NCI-H1694 treated with DMSO at 0.1 percent for 48 hours (cell line): ENCODE measurements at places on chromosomes 1 and 21.
A peak's percentile ranks its signal among the peaks of the same experiment; 100 is the strongest.

DNA sequence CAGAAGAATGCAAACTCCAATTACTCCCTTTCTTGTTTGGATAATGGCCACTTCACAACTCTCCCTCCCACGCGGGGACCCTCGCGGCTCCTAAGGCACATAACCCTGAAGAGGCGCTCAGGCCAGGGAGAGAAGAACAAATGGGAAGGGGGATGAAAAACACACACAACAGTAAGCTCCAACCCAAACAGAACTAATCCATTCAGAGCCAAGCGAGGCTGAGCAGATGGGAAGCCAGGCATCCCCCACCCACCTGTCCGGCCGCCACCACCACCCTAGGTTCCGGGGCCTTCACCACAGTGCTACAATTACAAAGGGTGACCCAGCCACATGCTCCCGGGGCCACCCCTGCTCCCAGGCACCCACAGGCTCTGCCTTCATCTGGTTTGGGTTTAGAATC is 101.5 kb downstream of the MRPL37 start:
- DNase-seq = peak; percentile 8

- DNase-seq = no peak
Measured at GRCh38 chr1:28086651-28087050, 1.8 kb downstream of the EYA3 start.

GRCh38 chr1:118325550-118326225 is 140.7 kb upstream of the SPAG17 start:
- DNase-seq = no peak

DNA sequence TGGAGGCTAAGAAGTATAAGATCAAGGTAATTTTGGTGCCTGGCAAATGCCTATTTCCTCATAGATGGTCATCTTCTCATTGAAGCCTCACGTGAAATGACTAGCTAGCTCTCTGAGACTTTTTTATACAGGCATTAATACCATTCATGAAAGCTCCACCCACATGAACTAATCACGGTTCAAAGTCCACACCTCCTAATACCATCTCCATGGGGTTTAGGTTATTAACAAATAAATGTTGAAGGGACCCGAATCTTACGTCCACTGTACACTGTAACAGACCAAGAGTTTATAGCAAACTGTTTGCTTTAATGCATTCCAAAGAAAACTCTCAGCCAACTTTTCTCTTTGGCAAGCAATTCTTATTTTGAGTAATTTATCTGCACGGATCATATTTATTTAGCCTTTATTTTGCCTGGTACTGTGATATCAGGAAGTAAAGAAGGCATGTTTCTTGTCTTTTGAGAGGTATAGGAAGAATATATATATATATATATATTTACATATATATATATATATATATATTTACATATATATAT is 296.1 kb upstream of the LRRC7 start:
- no peak for DNase-seq

DNA sequence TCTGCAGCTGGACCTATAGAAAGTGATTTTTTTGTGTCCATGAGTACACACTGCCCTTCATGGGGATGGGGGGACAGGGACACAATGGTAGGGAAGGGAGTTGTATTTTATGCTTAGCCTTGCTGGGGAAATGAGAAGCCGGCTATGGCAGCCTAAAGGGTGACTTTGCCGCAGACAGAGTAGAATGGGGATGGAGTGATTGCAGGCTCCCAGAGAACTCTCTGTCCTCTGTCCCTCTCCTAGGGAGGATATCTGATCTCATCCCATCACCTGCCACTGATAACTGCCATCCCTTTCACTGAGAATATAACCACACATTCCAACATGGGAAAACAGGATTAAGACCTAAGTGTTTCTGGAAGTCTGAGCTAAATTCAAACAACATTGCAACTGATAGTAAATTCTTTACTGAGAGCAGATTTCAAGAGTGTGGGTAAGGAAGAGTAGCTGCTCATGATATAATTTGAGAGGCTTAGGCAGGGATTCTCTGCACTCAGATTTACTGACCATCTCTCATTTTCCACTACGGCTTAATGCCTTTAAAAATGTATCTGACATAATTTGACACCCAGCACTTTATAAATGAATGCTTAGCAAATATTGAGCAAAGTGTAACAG is 13.9 kb downstream of the SH2D1B start:
- no peak for DNase-seq

DNA sequence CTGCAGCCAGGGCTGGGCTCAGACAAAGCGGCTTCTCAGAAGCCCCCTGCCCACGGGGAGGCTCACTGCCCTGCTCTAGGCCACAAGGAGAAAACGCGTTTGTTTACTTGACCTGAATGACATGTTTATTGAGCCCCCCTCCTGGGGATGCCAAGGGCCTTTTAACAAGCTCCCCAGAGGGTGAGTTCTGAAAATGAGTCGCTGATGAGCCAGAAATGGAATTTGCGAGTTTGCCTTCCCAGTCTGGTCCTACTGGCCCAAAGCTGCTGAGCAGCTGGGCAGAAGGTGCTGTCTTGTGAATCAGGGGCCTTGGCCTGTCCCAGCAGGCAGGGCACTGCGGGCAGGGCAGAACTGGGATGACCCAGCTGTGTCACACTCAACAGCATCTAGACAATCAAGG is 120.6 kb downstream of the SYF2 start:
- no peak for DNase-seq

DNA sequence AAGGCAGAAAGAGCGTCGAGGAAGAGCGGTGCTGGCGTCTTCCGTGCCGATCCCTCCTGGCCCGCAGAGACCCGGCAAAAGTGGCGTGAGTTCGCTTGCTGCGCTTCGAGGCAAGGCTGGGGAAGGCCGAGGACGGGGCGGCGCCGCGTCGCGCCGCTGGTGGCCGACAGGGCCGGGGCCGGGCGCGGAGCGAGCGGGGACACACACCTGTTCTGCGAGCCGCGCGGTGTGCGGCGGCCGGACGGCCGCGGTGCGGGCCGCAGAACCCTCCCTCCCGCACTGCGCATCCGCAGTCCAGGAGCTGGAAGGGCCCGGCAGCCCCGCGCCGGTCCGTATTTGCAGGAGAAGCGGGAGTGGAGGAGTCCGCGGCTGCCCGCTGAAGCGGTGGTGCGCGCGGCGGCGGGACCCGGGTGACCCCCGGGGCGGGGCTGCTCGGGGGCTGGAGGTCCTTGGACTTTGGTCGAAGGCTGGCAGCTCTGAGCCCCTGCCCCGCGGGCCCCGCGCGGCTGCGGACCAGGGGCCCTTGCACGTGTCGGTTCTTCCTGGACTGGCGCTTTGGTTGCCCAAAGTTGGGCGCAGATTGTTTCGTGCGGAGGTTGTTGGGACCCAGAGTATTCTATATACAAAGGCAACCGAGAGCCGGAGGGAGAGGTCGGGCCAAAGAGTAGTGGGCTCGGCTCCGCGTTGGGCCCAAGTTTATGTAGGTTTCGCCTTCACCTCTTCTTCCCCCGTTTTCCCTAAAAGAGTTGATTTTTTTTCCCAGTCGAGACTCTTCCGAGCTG is 2.6 kb downstream of the RNF220 start:
- DNase-seq = no peak

GRCh38 chr1:53326088-53326597 is 1.7 kb downstream of the LRP8 start:
- peak; percentile 94 for DNase-seq

- no peak for DNase-seq
Measured at GRCh38 chr21:15029077-15029476, 35.7 kb downstream of the NRIP1 start.

DNA sequence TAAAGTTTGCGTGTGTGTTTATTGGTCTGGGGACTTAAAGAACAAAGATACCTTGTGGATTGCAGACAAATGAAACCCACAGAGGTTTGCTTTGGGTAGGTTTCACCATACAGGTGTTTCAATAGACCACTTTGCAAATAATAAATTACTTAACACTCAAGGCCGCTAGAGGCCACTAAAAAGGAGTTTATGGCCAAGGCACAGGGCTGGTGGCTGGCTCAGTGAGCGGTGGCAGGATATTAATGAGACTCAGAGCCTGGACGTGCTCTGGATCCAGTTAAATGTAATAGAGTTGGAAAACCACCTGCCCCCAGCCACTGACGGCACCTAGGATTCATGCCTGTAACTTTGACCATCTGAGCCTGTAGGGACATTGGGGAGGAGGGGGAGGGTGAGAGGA is 44.5 kb downstream of the LRRC38 start:
- no peak for DNase-seq

GRCh38 chr1:15718199-15718601 is 17.9 kb upstream of the SLC25A34 start:
- DNase-seq = no peak

- no peak for DNase-seq
Measured at GRCh38 chr1:24643363-24644099, 429 bp downstream of the SRRM1 start.

GRCh38 chr1:41464885-41465284 is 19.6 kb downstream of the EDN2 start:
- peak; percentile 91 for DNase-seq

- DNase-seq = no peak
Measured at GRCh38 chr1:95005584-95005983, 67.2 kb downstream of the ALG14 start.

- DNase-seq = no peak
Measured at GRCh38 chr1:94105581-94105952, 15.4 kb downstream of the ABCA4 start.

DNA sequence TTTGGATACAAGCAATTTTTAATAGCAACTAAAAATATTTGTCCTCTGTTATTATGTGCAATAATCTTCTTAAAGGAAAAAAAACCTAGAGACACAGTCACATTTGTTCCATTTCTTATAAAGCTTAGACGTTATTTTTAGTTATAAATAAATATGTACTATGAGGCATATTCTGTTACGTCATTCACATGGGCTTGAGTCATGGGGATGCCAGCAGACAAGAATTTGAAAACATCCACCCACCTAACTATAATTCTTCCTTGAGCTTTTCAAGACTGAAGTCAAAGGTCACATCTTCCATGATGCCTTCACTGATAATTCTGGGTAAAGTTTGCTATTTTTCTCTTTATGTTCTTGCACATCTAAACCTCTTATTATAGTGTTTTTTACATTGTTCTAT is 268.8 kb downstream of the KCTD3 start:
- no peak for DNase-seq

- DNase-seq = no peak
Measured at GRCh38 chr1:192559115-192560006, 16.2 kb upstream of the RGS1 start.

DNA sequence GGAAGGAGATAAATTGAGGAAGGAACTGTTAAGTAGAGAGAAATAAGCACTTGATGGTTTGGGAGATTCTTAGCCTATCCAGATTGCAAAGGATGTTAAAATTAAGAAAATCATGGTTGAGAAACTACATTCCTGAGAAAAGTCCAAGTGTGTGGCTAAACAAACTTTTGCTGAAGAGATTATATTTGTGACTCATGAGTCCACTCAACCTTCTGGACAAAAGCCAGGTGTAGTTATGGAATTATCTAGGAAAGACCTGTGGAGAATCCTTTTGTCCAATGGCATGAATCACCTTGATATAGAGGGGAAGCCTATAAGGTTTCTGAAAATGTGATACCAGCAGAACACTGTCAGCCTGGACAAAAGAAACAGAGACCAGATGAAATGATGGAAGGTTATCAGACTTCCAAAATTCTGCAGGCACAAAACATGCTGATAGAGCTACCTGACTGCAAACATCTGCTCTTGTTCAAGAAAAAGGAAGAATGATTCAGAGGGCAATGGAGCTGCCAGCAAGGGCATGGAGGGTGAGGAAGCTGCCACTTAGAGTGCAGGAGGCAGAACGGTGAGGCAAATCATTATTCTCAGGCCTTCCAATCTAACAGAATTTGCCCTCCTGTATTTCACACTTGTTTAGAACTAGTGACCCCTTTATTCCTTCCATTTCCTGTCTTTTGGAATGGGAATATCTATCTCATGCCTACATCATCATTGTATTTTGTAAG is 300.6 kb upstream of the PRMT6 start:
- no peak for DNase-seq

DNA sequence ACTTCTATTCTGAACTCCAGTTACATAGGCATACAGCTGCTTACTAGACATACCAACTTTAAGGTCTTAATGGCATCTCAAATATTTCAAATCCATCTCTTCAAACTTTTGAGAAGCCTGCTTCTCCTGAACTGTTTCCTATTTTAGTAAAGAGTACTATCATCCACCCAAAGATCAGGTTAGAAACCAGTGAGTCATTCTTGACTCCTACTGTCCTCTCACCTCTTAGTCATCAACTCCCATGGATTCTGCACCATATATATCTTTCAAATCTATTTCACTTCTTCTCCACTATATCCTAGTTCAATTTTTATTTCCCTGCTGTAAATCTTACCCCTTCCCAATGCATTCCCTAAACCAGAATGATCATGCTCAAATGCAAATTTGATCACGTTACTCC is 18.1 kb upstream of the BEND5 start:
- DNase-seq = no peak

DNA sequence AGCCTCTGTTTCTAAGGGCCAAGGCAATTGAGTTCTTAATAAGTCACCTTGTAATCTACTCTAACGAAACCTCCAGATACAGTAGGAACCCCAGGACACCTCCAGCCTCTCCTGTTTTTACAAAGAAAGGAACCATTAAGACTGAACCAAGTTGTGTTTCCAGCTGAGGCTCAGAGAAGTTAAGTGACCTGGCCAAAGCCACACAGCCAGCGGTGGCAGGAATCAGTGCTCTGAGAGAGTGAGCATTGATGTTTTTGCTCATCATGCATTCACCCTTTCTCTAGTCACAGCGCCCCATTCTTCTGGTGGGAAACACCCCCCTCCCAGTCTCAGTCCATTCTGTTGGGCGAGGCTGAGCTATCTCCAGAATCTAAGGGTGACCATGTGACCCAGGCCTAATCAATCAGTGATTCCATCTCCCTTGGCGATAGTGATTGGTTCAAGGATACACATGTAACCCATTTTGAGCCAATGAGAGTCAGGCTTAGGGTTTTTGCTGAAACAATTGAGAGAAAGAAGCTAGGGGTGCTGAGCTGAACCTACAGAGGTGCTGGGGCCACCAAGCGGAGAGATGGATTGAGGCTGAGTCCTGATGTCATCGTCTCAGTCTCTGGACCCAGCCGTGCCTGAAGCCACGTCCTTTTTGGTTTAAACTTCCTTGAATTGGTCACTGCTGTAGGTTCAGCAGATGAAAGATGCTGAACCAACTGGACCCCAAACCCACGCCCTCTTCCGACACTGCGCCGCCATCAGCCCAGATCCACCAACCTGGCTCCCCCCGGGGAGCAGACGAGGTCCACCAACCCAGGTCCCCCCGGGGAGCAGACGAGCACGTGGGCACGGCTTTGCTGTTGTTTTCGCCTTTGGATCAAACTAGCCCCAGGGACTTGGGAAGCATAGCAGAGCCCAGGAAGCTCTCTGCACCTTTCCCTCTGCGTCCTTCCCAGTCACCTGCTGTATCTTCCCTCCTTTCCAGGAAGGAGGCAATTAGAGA is 28.0 kb upstream of the RERE start:
- DNase-seq = no peak

DNA sequence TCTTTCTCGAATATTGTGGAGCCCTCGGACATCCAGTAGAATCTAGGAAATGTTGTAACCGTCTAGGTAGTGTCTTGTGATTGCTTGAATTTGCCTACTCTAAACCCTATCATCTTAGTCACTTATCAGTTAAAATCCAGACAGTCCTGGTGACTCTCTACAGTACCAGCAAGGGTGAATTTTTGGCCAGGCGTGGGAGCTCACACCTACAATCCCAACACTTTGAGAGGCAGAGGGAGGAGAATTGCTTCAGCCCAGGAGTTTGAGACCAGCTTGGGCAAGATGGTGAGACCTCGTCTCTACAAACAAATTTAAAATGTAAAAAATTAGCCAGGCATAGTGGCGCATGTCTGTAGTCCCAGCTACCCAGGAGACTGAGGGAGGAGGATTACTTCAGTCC is 230.9 kb downstream of the CHRM3 start:
- no peak for DNase-seq
